ENCODE measurements at places on chromosomes 1 and 21.

- no peak for DNase-seq
Observed at GRCh38 chr1:240350910-240351331, 259.2 kb downstream of the FMN2 start.

DNA sequence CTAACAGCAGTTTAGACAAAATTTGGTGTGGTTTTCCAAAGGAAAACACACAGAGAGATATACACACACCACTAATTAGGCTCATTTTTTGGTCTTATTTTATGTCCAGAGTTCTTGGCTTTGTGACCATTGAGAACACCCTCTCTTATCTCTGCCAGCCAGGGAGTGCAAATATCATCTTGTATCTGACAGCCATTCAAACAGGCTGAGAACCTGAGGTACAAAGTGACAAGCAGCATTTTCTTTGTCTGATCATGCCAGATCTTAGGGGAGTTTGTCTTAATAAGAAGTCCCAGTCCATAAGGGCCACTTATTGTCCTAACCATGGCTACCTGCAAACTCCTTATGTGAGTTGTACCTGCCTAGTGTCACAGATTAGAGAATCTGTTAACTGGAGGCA is 1165.2 kb downstream of the BRINP3 start:
- DNase-seq, result no peak

- DNase-seq, result no peak
Observed at GRCh38 chr1:223652436-223652941, 13.0 kb downstream of the CAPN8 start.

DNA sequence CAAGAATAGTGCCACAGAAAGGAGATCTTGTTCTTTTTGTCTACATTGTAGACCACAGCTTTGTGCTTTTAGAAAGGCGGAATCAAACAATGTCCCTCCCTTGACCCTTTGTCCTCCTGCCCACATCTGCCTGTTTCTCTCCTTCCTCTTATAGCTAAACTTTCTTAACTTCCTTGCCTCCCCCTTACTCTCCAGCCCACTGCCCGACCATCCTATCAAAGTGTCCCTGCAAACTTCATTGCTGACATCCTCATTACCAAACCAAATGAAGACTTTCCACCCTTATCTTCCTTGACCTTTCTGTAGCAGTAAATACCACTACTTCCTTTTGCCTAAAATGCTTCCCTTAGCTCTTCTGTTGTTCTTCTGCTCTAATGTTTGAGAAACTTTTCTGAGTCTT is 5.0 kb downstream of the SELP start:
- no peak for DNase-seq

- no peak for DNase-seq
Observed at GRCh38 chr1:10253755-10254154, 43.4 kb downstream of the KIF1B start.

- DNase-seq, result no peak
Observed at GRCh38 chr1:156767879-156768604, 707 bp downstream of the PRCC start.

- DNase-seq, result no peak
Observed at GRCh38 chr1:51238034-51238403, 1.9 kb downstream of the RNF11 start.

DNA sequence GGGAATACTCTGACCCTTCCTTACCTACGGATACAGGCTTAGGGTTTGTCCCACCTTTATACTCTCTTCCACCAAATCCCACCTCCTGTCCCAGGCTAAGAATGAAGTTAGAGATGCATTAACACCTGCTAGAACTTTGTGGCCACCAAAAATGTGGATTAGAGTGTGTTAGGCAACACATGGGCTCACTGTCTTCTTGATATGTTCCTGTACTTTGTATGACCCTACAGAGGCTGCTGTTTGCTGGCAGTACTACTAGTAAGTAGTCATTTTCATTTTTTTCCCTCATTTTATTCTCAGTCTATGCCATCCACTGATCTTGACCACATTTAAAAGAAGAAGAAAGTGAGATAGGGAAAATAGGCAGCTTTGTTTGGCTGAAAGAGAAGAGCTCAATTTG is 21.0 kb upstream of the TMEM39B start:
- DNase-seq, result no peak

GRCh38 chr1:214136324-214136919 is 144.5 kb upstream of the SMYD2 start:
- DNase-seq, result no peak

- DNase-seq, result no peak
Observed at GRCh38 chr1:43688594-43689000, 18.7 kb upstream of the ST3GAL3 start.

GRCh38 chr1:91015794-91016550 is 5.9 kb downstream of the ZNF644 start:
- DNase-seq, result no peak
